ENCODE measurements at places on chromosomes 1 and 21.

DNA sequence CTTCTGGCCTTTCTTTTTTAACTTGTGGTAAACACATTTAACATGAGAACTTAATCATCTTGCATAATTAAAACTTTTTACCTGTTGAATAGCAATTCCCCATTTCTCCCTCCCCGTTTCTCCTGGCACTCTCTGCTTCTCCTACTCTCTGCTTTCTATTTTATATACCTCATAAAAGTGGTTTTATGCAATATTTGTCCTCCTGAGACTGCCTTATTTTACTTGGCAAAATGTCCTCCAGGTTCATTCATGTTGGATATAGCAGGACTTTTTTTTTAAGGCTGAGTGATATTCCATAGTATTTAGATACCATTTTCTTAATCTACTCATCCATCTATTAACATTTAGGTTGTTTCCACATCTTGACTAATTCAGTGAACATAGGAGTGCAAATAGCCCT is 35.0 kb downstream of the BTG3 start:
- DNase-seq = no peak

DNA sequence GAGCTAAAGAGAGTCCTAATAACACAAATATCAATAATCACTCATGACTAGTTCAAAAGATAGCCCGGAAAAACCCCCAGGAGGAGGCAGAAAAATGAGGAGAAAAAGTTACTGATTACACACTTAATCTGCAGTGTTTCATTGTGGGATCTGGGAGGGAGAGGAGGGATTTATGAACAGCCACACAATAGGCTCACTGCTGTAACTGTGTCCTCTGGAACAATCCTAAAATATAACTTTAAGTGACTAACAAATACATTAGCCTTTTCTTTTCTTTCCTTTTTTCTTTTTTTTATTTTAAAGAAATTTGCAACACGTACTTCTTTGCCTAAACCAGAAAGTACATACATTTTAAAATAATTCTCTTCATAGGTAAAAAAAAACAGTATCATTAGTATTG is 106.3 kb upstream of the LBR start:
- no peak for DNase-seq

DNA sequence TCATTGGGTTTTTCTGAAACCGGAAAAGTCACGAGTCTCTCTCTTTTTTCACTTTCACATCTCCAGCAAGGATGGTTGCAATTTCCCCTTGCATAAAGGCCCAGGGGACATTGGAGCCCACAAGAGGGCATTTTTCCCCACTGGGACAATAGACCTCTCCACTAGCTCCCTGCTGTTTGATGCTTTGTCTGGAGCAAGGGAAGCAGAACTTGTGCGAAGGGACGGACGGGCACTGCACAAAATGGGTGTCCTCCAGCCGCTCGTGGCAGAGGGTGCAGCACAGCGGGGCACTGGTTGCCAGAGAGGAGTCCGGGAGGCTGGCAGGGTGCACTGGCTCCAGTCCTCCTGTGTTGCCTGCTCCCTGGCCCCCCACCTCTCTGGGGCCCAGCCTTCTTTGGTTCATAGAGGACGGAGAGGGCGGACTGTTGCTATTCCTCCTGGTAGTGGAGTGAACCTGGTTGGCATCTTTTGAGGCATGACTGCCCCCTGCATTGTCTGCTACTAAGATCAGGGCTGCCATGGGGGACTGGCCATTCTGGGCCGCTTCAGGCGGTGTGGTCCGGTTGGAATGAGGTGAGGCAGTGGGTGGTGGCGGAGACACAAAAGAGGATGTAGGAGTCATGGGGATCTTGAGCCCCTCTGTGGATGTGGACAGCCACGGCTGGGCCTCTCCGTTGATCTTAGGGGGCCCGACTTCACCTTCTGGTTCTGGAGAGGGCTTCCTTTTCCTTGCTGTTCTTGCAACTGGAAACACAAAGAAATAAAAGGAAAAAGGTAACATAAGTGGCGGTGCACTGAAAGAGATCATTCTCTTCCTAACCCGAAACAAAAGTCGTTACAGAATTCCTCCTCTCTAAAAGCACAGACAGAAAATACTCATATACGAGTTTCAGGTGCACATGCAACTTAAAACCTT is 2.6 kb downstream of the IRF2BP2 start:
- peak; percentile 83 for DNase-seq

DNA sequence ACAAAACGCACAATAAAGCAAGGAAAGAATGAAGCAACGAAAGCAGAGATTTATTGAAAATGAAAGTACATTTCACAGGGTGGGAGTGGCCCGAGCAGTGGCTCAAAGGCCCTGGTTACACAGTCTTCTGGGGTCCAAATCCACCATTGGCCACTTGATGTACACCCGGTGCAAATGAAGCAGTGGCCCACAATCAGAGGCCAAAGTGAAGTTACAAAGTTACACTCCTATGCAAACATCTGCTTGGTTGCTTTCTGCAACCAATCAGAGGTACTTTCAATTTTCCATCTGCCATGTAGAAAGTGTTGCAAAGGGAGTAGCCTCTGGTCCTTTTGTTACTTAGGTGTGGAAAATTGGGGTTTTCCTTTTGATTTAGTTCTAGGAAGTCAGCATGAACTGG is 10.0 kb upstream of the DNAH14 start:
- DNase-seq = no peak

DNA sequence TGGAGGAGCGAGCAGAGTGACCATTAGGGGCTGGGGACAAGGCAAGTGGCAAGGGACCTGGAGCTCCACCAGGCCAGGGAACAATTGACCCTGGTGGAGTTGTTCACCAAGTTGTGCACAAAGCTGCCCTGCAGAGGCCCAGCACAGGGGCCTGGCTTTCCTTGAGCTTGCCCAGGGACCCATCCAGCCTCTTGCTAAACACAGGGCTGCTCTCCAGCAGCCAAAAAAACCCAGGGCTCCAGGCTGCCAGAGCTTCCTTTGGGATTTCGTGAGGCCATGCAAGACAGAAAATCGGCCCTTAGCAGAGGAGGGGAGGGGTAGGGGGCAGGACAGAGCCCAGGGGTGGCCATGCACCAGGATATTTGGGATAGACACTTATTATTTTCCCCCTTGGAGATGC is 32.6 kb downstream of the LRP8 start:
- DNase-seq = no peak

DNA sequence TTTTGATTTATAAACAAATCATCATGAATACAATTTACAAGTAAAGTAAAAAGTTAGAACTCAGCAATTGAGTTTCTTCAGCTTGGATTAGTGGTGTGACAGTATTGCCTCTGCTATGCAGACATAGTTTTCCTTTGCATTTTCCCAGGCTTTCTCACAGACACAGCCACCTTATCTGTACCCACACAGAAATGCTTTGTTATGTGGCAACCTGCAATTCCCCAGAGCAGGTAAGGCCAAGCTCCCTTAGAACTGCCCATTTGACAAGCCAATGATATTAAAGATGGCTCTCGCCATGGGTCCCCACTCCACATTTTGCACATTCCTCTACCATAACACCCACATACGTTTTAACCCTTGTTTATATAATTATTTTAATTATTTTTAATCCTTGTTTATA is 14.2 kb downstream of the FMO5 start:
- no peak for DNase-seq
